Spinal cord (tissue), 10 donors: ENCODE measurements at places on chromosomes 4 and X.
A peak's percentile ranks its signal among the peaks of the same experiment; 100 is the strongest.

- peaks cover 5% of the 10 kb centered on the region for H3K36me3 ChIP-seq
- no peak for DNase-seq
- peaks cover 8% of the 10 kb centered on the region for H3K4me1 ChIP-seq
- no peaks in the 10 kb centered on the region for H3K27me3 ChIP-seq
Observed at GRCh38 chr4:56668267-56668666, 12.8 kb downstream of the HOPX start.

DNA sequence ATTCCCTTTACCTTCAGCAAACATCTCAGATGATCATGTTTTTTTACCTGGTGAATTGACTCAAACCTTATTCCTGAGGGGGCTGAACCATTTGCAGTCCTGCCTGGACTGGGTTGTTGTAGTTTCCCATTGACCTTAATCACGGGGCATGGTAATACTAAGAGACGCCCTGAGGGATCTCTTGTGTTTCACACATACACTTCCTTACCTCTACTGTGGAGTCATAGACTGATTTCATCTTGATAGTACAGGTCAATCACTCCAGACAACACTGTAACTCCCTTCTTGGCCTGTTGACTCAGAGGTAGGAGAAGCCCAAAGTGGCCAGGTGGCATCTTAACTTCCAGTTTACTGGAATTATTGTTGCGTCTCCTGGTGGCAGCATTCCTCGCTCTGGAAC, 1064.0 kb upstream of the PCDH10 start:
- no peaks in the 10 kb centered on the region for H3K36me3 ChIP-seq
- no peak for DNase-seq
- no peak overlapping the region for H3K4me3 ChIP-seq
- no peak overlapping the region for H3K27ac ChIP-seq

DNA sequence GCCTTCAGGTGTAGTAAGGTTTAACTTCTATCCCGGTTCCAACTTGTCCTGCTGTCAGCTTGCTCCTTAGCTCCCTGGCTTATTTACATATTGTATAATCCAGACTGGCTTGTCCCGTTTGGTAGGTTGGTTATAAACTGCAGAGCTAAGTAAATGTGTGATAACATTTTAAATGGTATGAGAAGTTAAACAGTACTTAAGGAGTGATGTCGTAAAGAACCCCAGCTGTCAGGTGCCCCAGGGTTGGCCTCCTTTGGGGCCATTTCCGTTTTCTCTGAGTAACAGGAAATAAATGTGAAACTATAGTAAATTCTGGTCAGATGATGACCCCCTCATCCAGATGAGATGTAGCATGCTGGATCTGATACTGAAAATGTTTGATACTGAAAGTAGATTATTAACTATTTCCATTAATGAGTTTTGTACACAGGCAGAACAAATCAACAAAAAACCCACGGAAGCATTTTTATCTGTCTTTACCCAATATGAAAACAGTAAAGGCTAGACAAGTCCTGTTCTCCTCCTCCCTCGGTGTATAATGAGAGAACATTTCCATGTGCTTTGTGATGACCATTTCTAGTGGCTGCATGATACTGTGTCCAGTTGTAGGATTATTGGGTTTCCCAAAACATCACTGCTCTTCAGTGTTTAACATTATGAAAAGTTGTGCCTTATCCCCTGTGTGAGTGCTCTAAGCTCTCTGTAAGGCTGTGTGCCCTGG, 22.4 kb downstream of the GAB1 start:
- no peaks in the 10 kb centered on the region for H3K4me1 ChIP-seq
- H3K4me3 ChIP-seq: no peak overlapping the region
- no peaks in the 10 kb centered on the region for H3K36me3 ChIP-seq

GRCh38 chr4:63049278-63049677, 1360.0 kb downstream of the TECRL start:
- H3K36me3 ChIP-seq: no peaks in the 10 kb centered on the region
- no peak overlapping the region for H3K4me3 ChIP-seq
- H3K27ac ChIP-seq: no peak overlapping the region
- no peak for DNase-seq

GRCh38 chrX:40095583-40096394, 2.0 kb downstream of the BCOR start:
- peaks cover 50% of the 10 kb centered on the region for H3K4me1 ChIP-seq
- peak overlapping the region; percentile 62 for H3K4me3 ChIP-seq
- no peak for DNase-seq
- H3K27me3 ChIP-seq: peaks cover 44% of the 10 kb centered on the region
- peak overlapping the region; percentile 82 for H3K27ac ChIP-seq
- H3K36me3 ChIP-seq: no peaks in the 10 kb centered on the region

DNA sequence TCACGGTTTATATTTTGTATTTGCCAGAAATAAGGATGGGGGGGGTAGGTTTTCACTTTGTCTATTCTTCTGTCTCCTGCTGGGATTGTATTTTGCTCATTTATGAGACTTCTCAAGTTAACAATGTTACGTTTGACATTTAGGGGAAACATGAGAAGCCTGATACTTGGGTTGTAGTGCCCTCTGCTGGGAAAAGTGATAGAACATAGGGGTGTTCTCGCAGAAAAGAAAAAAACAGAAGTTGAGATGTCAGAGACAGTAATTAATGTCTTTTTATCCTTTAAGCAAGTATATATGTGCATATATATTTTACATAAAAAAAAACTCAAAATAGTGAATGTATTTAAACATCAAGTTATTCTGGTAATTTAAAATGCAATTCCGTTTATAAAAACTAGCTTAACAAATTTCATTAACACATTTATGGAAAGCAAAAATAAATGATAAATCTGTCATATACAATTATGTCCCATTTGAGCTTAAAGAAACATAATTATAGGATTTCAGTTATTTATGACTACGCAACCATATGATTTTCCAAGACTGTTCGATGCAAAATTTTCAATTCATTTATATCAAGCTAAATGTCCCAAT, 46.0 kb upstream of the TMPRSS11F start:
- no peaks in the 10 kb centered on the region for H3K4me1 ChIP-seq
- no peak overlapping the region for H3K27ac ChIP-seq
- no peak overlapping the region for H3K4me3 ChIP-seq
- no peaks in the 10 kb centered on the region for H3K36me3 ChIP-seq

GRCh38 chr4:180751009-180751408, 1492.2 kb upstream of the TENM3 start:
- H3K27ac ChIP-seq: no peak overlapping the region
- DNase-seq: no peak
- H3K36me3 ChIP-seq: no peaks in the 10 kb centered on the region
- no peak overlapping the region for H3K4me3 ChIP-seq

DNA sequence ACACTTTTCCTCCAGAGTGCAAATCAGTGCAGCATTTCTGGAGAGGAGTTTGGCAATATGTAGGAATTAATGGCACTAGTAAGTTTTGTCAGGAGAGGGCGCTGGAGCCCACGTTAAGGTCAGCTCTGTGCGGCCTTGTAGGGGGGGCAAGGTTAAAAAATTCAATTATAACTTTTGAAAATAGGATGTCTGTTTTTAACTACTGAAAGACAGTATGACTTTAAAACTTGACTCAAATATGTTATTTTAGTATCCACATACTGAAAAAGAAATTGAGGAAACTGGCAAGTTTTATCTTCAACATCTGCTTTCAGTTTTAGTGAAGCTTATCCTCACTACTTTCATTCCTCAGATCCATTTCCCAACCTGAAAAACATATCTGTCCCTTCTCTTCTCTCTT, 30.9 kb upstream of the HSD17B13 start:
- no peaks in the 10 kb centered on the region for H3K27me3 ChIP-seq
- H3K4me3 ChIP-seq: no peak overlapping the region
- no peaks in the 10 kb centered on the region for H3K4me1 ChIP-seq
- DNase-seq: peak; percentile 46
- H3K27ac ChIP-seq: no peak overlapping the region

GRCh38 chr4:171650543-171650942, 162.7 kb upstream of the GALNTL6 start:
- H3K36me3 ChIP-seq: no peaks in the 10 kb centered on the region
- no peak for DNase-seq
- no peaks in the 10 kb centered on the region for H3K27me3 ChIP-seq

DNA sequence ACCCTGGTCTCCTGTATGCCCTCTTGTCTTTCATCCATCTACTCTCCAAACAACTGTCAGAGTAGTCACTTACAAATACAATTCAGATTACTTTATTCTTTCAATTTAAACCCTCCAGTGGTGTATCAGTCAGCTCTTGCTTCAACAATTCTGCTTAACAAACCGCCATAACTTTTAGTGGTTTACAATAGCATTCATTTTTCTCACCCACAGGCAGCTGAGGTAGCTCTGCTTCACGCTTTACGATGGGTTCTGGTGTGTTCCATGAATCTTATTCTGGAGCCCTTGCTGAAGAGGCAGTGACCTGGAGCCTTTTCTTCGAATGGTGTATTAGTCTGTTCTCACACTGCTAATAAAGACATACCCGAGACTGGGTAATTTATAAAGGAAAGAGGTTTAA, 86.2 kb upstream of the CAMK2D start:
- H3K27ac ChIP-seq: no peak overlapping the region
- no peak for DNase-seq
- no peaks in the 10 kb centered on the region for H3K36me3 ChIP-seq
- H3K27me3 ChIP-seq: no peaks in the 10 kb centered on the region
- H3K4me3 ChIP-seq: no peak overlapping the region
- H3K4me1 ChIP-seq: peaks cover 4% of the 10 kb centered on the region

- no peaks in the 10 kb centered on the region for H3K27me3 ChIP-seq
- H3K27ac ChIP-seq: no peak overlapping the region
- H3K4me3 ChIP-seq: no peak overlapping the region
- no peaks in the 10 kb centered on the region for H3K36me3 ChIP-seq
Observed at GRCh38 chrX:30610026-30610425, 32.5 kb upstream of the TASL start.

GRCh38 chr4:150723727-150724411, 141.9 kb downstream of the MAB21L2 start:
- H3K36me3 ChIP-seq: no peaks in the 10 kb centered on the region
- H3K4me3 ChIP-seq: no peak overlapping the region
- H3K4me1 ChIP-seq: no peaks in the 10 kb centered on the region
- no peak for DNase-seq
- no peak overlapping the region for H3K27ac ChIP-seq

DNA sequence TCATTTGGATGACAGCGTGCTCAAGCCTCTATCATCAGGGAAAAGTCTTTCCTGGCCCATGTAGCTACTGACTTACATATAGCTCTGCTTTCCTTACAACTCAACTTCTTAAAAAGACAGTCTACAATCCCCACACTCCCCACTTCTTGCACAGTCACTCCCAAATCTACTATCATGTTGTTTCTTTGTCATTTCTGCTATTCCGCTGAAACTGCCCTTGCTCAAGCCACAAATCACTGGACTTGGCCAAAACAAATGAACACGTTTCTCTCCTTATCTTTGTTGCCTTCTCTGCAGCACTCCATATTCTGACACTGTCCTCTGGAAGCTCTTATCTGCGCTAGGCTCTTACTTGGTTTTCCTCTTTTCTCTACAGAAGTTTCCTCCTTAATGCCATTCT, 28.2 kb downstream of the GPRIN3 start:
- DNase-seq: no peak
- no peak overlapping the region for H3K27ac ChIP-seq
- no peaks in the 10 kb centered on the region for H3K27me3 ChIP-seq
- no peaks in the 10 kb centered on the region for H3K36me3 ChIP-seq

GRCh38 chrX:16023790-16024734, 99.3 kb upstream of the GRPR start:
- H3K27ac ChIP-seq: no peak overlapping the region
- DNase-seq: no peak
- H3K27me3 ChIP-seq: peaks cover 25% of the 10 kb centered on the region
- no peak overlapping the region for H3K4me3 ChIP-seq

DNA sequence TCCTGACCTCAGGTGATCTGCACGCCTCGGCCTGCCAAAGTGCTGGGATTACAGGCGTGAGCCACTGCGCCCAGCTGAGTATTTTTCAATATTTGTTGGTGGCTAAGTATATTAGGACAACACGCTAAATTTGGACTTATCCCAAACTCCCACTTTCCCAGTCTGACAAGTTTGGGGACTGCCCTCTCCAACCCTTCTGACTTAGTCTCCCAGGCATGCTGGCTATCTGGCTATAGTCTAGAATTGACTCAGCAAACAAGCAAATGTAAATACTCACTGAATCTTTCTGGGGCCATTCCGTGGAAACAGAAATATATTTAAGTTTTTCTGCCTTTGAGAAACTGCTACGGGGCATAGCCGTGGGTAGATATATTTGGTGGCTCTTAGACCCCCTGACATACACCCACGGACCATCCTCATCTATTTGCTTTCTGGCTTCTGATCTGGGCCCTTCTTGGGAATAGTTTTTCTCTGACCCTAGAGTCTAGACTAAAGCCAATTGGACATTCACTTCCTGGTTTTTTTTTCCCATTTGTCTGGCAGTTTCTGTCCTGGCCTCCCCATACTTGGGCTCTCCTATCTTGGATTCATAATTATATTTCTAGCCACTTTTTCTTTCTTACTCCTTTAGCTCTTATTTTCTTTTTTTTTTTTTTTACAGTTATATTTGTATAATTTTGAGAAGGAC, 11.3 kb upstream of the DOCK11 start:
- no peaks in the 10 kb centered on the region for H3K27me3 ChIP-seq
- H3K4me1 ChIP-seq: no peaks in the 10 kb centered on the region
- DNase-seq: no peak
- H3K27ac ChIP-seq: no peak overlapping the region

DNA sequence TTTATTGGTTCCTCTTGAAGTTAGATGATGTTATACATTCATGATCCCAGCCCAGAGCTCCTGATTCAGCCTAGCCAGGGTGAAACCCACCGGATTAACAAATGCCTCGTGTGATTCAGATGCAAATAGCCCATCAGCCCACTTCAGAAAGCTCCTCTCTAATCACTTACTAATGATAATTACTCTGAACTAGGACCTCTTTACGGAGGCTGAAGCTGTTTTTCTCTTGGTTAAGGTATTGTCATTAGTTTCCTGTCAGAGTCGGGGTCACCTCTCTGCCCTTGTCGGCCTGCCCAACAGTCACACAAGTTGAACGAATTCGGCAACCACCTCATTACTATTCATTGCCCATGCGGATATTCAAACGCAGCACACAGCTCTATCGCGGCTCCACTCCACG, 36.6 kb downstream of the ZFP42 start:
- H3K4me1 ChIP-seq: peaks cover 11% of the 10 kb centered on the region
- no peaks in the 10 kb centered on the region for H3K36me3 ChIP-seq
- peaks cover 9% of the 10 kb centered on the region for H3K27me3 ChIP-seq
- peak; percentile 41 for DNase-seq

- H3K4me1 ChIP-seq: no peaks in the 10 kb centered on the region
- no peak for DNase-seq
- no peak overlapping the region for H3K4me3 ChIP-seq
- H3K27me3 ChIP-seq: no peaks in the 10 kb centered on the region
- H3K36me3 ChIP-seq: no peaks in the 10 kb centered on the region
Observed at GRCh38 chrX:79182616-79183015, 38.1 kb downstream of the GPR174 start.

DNA sequence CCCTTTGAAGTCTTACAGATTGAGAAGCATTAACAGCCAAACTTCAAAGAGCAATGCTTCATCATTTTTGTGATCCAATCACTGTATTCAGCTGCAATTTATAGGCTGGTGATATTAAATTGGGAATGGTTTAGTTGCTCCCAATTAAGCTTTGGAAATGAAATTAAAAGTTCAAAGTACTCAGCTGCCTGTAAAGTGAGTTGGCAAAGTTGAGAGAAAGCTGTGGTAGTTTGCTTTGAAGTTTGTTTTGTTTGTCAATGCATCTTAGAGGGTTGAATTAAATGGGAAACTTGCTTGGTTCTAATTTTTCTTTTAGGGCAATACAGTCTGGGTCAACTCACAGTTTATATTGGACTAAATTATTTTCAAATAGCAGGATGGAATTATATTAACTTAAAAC, 238.4 kb upstream of the CTSO start:
- no peaks in the 10 kb centered on the region for H3K36me3 ChIP-seq
- H3K27me3 ChIP-seq: no peaks in the 10 kb centered on the region
- no peak overlapping the region for H3K4me3 ChIP-seq
- no peak for DNase-seq
